ENCODE measurements at places on chromosomes 5 and 9.

GRCh38 chr5:168218746-168219145 is 72.7 kb upstream of the WWC1 start:
- DNase-seq = no peak

DNA sequence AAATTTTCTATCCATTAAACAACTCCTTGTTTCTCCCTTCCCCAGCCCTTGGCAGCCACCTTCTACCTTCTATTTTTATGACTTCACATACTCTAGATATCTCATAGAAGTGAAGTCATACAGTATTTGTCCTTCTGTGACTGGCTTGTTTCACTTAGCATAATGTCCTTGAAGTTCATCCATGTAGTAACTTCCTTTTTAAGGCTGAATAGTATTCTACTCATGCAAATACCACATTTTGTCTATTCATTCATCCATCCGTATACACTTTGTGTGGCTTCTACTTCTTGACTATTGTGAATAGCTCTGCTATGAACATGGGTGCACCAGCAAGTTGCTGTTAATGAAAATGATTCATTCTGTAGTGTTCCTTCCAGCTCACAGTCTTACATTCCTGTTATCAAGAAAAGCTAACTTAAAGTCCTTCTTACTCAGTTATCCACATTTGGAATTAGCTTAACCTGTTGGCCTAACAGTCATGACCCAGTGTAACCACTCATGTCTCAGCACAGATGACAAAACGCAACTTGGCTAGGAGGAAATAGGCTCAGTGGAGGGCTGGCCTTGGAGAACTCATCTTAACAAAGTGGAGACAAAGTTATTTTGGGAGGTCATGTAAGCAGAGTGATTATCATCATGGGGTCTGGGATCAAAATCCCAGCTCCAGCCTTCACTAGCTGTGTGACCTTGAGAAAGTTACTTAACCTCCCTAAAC is 129.7 kb upstream of the MAP3K1 start:
- no peak for DNase-seq

- DNase-seq = no peak
Measured at GRCh38 chr9:131708226-131709002, 31.5 kb downstream of the RAPGEF1 start.

DNA sequence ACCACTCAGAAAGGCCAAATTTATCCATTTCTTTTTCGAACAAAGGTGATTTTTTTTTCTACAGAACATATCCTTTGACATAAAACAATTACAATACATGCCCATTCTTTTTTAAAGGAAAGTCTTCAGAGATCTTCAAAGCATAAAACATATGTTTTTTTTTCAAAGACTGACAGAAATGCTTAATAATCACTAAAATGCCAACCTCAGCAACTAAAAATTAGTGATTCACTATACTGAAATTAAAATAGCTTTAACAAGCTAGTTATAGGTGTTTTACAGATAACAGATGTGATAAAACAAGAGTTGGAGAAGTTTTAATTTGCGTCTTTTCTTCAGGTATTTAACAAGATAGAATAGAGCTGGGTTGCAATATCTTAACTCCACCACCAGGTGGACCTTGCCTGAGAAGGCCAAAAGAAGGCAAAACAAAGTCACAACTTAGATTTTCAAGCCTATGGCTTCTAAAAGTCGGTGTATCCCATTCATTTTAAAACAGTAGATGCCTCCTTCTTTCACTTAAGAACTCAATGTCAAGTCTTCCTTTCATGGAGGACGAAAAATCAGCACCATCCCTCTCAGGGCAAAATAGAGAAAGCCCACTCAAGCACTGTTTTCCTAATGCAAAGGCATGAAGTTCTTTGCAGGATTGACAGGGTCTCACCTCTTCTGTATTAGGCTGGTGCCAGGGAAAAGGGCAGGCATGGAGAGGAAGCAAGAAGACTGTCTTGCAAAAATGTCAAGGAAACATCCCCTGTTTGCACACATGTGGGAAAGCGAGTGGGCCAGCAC is 31.1 kb upstream of the CPLX2 start:
- DNase-seq = no peak

DNA sequence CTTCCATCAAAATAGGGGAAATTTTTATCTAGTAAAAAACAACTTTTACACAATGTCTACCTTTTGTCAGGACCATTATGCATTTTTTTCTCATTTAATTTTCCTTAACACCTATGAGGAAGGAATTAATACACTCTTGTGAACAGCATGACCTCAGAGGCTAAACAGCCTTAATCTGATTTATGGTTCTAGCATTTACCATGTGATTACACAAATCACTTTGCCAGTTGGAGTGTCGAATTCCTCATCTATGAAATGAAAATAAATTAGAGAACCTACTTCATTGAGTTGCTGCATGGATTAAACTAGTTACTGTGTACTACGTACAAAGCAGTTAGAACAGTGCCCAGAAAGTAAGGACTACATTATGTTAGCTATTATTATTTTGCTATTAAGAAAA is 187.7 kb upstream of the MPDZ start:
- DNase-seq = no peak

GRCh38 chr5:16665601-16666000 is 48.8 kb upstream of the RETREG1 start:
- no peak for DNase-seq

GRCh38 chr9:8188723-8189407 is 389.3 kb upstream of the DMAC1 start:
- no peak for DNase-seq

- DNase-seq = no peak
Measured at GRCh38 chr5:133992429-133993155, 12.2 kb downstream of the VDAC1 start.

DNA sequence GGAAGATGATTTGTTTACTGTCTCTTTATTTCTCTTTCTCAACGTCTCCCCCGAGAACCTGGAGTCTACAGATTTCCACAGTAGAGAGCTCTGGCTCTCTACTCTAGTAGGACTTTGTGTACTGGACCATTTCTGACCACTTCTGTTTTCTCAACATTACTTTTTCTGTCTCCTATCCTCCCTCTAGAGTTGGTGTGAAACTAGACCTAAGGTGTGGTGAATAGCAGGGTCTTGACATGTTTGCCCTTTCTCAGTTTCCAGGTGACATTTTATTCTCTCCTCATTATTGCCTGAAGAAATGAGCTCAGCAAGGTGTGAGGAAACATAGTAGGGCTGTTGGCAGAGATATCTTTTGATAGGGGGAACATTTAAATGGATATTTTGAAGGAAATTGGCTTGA is 62.1 kb upstream of the IL6ST start:
- no peak for DNase-seq

DNA sequence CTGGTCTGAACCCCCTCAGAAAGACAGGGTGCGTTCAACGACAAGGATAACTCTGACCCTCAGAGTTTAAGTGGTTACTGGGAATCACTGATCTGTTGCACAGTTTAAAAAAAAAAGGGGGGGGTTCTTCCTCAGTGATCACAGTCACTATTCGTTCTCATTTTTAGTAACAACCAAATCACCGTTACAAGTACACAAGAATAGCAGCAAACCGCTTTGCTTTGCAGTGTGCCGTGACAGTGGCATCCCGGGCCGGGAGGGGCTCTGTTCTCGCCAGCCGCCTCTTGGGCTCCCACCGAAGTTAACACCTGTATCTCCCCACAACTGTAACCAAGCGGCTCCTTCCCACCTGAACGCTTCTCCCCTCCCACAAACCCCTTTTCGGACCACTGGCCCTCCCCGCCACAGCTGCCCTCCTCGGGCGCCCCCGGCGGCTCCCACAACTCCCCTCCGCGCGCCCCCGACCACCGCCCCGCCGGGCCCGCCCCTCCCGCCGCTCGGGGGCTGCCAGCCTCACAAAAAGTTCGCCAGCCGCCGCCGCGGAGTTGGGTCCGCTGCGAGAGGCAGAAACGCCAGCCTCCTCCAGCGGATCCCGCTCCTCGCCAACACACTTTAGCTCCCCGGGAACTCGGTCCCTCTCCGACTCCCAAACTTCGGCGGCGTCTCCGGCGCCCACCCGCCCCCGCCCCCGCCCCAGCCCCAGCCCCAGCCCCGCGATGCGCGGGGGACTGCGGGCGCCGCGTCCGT is 1.2 kb downstream of the SSBP2 start:
- DNase-seq = peak; percentile 60

GRCh38 chr5:96822686-96823459 is 15.1 kb upstream of the ERAP1 start:
- DNase-seq = no peak

DNA sequence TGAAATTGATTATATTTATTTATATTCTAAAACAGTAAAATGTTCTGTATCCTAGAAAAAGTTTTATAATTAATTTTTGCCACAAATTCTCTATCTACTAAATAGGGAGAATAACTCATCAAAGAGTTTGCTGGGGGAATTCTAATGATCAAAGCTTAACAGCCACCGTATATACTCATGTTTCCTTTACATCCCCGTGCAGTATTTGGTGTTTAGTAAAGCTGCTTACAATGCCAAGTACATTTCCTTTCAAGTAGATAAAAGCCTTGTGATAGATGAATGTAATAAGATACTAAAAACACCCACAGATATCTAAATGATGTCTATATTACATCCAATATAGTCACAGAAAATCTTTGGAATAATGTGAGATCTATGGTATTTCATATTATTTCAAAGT is 312.2 kb downstream of the HCN1 start:
- no peak for DNase-seq

- DNase-seq = no peak
Measured at GRCh38 chr9:83296123-83296522, 233.2 kb upstream of the RASEF start.

GRCh38 chr9:34430843-34431437 is 27.4 kb downstream of the FAM219A start:
- DNase-seq = peak; percentile 32
